ENCODE measurements at places on chromosomes 3 and 15.

DNA sequence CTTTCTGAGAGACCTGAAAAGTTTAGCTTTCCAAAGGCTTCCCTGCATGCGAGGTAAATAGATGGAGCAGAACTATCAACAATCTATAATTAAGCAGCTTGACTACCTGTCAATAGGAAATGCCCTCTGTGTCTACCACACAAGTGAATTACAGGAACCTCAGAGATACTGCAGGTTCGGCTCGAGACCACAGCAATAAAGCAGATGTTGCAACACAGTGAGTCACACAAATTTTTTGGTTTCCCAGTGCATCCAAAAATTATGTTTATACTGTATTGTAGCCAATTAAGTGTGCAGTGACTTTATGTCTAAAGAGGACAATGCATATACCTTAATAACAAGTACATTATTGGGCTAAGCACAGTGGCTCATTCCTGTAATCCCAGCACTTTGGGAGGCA is 252.0 kb downstream of the UBE2E2 start:
- no peak for DNase-seq

DNA sequence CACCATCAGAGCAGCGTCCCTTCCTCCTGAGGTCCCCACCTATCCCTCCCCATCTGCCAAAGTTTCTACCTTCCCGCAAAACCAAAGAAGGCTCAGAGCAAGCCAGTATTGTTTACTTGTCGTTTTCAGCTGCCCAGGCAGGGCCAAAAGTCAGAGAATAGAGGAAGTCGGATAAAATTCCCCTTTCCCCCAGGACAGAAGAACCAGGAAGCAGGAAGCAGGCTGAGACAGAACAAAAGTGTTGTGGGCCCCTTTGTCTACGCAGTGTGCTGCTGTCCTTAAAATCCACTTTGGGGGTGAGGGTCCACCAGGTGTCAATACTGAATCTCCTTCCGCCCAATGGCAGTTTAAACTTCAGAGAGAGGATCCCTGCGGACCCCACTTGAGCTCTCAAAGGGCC is 18.5 kb upstream of the RPL32 start:
- DNase-seq: no peak

- DNase-seq: no peak
These were observed 115.2 kb upstream of the PLCL2 start for GRCh38 chr3:16769525-16769924.

GRCh38 chr3:54538346-54538745 is 389.5 kb downstream of the LRTM1 start:
- no peak for DNase-seq

DNA sequence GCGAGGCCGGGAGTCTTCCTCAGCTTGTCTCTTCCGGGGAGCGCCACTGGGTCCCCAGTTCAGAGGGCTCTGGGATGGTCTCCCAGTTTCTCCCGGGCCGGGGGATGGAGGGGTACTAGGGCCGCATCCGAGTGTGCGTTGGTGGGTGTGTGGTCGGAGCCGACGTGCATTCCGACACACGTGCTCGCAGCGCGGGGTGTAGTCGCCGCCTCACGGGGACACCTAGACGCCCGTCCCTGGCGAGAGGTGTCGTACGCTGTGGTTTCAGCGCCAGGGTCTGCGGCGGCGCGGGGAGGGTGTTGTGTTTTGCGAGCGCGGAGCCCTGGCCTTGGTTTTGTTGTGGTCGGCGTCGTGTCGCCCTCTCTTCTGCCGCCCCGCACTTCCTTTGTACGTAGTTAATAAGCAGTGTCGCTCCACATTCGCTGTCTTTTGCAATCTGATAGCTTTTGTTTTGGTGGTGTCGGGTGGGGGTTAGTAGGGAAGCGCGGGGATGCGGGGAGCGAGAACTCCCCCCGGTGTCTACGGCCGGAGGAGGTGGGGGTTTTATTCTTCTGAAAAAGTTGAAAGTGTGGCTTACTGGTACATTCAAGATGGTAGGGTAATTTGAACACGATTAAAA is 2.2 kb downstream of the IGF1R start:
- no peak for DNase-seq

DNA sequence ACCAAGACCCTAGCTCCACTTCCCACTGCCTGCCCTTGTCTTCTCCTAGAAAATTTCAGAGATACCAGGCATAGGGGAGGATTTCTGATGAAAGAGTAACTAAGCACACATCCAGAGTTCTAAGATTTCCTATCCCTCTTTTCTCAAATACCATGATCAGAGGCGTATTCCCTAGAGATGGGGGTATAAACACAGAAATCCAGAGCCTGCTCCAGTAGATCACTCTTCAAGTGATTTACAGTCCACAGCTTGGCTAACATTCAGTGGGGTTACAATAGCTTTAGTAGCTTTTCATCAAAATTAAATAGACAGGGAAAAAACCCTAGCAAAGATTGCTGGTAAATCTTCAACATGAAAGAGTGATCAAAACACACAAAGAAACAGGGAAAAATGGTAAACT is 800.7 kb upstream of the GRM7 start:
- no peak for DNase-seq

- DNase-seq: no peak
These were observed 1.2 kb downstream of the CADPS start for GRCh38 chr3:62873761-62874710.

GRCh38 chr15:96296264-96296663 is 34.2 kb upstream of the NR2F2 start:
- no peak for DNase-seq

DNA sequence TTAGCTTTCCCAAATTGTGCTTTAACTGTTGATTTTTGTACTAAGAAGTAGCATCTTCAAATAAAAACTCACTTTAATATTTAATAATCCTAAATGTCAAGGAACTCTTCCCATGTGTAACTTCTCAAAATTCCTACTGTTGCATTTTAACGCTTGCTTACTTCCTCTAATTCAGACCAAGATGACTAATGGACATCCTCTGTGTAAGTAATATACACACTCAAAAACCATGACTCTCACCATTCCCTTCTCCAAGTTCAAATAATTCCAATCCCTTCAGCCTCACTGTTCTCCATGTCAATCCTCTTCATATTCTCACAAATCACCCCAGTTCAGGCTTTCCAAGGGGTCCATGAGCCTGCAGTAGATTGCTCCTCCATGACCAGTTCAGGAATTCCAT is 13.0 kb downstream of the MRPL46 start:
- DNase-seq: no peak

DNA sequence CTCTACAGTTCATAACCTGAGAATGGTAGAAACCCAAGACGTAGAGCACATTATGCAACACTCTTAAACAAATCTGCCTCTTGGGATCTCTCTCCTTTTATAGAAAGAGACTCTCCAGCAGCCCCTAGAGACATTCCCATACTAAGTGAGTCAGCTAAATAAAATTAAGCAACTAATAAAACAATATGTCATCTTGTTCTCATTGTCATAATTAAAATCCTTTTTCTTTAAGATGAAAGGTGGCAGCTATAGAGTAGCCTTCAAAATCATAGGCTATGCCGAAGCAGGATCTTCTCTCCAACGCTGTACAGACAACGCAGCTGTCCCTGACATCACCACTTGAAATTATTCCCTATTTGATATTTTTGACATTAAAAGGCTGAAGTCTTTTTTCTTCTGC is 790.0 kb downstream of the FHIT start:
- no peak for DNase-seq

DNA sequence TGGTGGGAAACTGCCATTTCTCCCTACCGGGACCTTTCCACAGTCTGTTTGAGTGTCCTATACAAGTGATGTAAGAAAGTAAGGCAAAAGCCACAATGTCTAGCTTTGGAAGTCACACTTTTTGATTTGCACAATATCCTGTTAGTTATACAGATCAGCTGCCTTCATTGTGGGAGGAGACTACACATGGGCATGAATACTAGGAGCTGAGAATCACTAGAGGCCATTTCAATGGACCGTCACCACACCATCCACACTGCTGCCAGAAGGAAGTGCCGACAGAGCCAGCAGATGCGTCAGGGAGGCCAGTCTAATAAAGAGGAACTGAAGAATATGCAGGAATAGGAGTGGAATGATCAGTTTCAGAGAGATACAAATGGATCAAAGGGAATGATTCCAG is 65.8 kb downstream of the SCN11A start:
- no peak for DNase-seq

DNA sequence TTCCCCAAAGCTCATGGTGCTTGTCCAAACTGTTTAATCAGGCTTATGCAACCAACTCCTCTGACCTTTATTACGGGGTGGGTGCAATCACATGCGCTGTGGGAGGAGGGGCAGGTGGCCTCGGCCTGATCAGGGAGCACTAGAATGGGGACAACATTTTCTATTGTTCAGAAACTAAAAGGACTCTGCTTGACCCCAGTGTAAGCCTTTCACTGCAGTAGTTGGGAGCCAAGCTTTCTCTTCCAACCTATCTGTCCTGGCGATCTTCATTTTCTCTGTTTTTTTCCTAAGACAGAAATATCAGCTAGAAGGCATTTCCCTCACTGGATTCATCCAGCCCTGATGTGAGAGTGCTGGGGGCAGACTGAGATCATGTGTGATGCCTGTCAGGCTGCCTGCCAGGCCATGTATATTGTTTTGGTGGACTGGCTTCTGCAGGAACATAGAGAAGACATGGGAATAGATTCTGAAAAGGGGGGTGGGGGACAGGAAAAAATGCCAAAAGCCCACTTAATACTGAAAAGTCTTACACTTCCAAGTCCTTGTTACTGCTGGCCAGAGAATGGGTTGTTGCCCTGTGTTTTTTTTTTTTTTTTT is 627.0 kb upstream of the TBL1XR1 start:
- no peak for DNase-seq

- DNase-seq: no peak
These were observed 19.9 kb downstream of the ALDH1L1 start for GRCh38 chr3:126160243-126161210.
